NCI-H2171 treated with DMSO at 0.1 percent for 48 hours (cell line): ENCODE measurements at places on chromosomes 2 and 18.

DNA sequence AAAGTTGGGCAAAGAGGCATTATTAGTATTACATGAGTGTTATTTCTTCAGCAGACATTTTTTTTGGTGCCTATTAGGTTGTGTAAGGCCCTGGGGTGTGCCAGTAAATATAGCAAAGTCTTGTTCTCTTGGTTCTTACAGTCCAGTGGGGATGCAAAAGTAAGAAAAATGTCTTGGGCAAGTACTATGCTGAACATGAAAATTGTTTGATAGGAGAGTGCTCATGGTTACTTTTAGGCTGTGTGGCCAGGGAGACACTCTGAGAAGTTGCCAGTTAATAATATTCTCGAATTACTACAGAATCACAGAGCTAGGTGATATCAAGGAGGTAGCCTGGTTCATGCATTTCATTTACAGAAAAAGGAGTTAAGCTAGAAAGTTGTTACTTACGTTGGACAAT is 1.9 kb downstream of the AGFG1 start:
- DNase-seq: no peak

GRCh38 chr18:74292541-74292858 is 737 bp upstream of the CYB5A start:
- no peak for DNase-seq

DNA sequence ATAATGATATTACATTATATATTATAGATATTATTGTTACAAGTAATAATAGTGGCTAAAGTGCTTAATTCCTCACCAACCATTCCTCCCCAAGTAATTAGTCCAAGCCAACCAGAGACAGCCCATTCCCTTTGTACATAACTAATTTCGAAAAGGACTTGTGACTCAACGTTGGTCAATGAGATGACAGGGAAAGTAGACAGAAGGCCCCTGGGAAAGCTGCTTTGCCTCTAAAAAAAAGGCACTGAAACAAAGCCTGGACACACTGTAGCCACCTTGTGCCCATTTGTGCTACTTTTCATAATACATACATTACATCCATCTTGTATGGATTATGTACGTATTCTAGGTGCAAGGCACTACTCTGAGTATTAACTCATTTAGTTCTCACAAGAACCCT is 28.8 kb downstream of the COLEC12 start:
- no peak for DNase-seq

DNA sequence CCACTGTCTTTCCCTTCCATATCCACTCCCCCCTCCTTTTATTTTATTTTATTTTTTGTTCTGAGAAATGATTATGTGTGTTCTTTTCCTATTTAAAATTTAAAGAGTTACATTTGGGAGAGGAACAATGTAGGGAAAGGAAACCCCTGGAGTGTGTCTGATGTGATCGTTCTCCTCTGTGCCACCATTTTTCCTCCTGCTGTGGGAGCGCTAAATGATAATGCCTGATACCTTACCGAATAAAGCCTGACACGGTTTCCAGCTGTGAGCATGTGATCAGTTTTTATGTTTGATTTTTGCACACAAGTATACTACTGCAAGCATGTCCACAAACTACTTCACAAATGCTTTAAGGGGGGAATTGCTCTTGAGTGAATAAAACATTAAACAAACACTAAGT is 317.8 kb upstream of the FANCL start:
- no peak for DNase-seq
